ENCODE measurements at places on chromosomes 5 and 9.

DNA sequence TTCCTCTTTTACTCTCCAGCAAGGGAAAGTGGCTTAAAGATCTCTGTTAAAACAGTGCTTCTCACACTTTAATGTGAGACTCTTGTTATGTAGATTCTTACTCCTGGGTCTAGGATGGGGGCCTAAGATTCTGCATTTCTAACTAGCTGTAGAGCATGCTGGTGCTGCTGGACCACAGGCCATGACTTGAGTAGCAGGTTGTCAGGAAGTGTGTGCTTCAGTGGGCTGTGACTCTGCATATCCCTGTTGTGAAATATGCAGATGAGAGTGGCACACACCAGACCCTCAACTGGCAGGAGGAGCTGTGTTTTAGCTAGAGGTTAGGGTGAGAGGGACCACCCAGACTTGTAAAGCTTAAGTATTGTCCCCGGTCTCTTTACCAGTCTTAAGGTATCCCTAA, 191.1 kb upstream of the DMRT1 start:
- DNase-seq: no peak

DNA sequence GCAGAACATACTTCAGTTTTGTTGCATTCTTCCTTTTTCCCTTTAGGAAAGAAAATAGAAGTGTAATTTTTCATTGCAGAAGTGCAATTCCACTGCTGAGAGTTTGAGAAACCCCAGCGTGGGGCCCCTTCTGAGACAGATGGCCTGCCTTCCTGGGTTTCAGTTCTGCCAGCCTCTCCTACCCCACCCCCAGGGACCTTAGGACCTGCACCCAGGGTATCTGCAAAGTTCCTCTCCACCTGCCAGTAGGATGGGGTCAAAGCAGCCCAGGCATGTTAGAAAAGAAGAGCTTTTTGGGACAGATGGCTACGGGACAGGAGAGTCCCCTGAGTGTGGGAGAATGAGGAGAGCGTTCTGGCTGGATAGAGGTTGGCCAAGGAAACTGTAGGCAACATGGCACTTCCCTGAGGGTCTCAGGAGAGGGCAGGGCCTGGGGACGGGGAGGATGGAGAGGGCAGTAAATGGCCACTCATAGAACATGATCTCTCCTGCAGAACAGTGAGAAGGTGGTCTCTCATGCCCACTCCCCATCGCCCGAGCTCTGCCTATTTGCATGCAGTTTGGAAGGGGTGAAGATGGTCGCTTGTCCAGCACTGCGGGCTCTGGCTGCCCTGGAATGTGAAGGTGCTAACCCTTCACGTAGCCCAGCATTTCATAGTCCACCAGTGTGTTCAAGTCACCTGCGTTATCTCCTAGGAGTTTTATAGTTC, at the start of gene TIFAB:
Gene TIFAB, minus strand, starts transcription at position 31 of the 710 bp plus-strand sequence. CDS start 2,412 bp downstream, outside the sequence.
- DNase-seq: no peak

DNA sequence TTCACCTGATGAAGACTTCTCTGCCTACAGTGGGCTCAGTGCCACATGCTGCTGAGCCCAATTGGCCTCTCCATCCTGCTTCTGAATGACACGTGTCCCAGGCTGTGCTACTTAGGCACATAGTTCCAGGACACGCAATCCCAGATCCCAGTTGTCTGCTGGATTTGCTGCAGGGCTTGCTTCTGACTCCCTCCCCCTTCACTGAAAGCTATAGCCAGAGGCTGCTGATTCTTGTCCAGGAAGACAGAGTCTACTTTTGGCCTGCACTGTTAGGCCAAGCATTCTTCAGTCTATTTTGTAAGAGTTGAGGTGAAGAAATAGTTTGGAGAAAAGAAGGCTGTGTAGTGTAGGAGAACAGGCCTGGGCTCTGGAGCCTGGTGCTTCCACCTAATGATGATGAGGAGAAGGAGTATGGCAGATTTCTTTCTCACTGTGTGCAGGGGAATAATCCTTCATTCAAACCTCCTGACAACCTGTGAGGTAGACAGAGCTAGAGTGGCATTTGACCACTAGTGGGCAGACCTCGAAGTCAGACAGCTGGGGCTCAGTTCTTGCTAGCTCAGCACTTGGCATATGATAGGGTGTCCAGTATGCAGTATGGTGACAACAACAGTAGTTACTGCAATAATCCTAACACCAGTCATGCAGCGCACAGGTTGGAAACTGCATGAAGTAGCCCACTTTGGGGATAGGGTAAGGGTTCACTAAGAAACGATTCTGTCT, 19.5 kb upstream of the ASPN start:
- no peak for DNase-seq

GRCh38 chr9:437574-438001, 222.9 kb downstream of the DOCK8 start:
- DNase-seq: no peak

GRCh38 chr9:121661328-121661727, 9.9 kb downstream of the DAB2IP start:
- no peak for DNase-seq

GRCh38 chr5:119118000-119118399, 47.1 kb downstream of the DMXL1 start:
- DNase-seq: no peak
